ENCODE measurements at places on chromosomes 12 and 14. TPM values are rescaled to one million over a fixed set of nuclear protein-coding genes. Genes with fewer than 3 reads are reported as not detected.

The ARHGEF25 gene
- total RNA-seq, result 32.3 TPM

GRCh38 chr14:50666772-50667683, 1.1 kb downstream of the SAV1 start:
- peak; percentile 75 for DNase-seq

DNA sequence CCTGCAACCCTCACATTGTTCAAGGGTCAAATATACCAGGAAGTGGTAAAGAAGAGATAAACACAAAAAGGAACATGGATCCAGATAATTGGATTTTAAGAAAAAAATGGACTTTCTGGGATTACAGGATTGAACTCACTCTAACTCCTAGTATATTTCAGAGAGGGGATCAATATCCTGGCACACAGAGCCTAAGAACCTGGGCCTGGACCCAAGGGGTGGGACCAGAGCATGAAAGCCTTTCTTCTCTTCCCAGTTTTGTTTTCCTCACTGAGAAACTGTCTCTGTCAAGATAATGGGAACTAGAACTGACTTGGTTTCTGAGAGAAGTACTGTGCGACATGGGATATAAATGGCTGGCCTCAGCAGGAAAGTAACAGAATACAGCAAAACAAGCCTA, 422.8 kb upstream of the STXBP6 start:
- no peak for DNase-seq

DNA sequence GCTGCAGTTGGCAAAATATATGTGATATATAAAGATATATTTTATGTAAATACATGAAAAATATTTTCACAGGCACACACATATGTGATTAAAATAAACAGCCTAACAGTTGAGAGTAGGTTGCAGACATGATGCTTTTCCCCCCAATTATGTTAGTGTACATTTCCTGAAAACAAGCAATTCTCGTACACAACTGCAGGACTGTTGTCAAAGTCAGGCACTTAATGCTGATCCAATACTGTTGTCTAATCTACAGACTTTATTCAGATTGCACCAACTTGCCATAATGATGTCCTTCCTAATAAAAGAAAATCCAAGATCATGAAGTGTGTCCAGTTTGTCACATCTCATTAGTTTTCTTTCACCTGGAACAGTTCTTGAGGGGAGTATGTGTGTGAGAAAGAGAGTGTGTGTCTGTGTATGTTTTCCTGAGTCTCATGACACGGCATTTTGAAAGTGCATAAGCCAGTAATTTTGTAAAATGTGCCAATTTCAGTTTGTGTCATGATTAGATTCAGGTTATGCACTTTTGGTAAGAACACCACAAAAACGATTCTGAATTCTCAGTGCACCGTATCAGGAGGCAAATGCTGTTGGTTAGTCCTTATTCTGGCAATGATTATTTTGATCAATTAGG, 16.5 kb upstream of the SEL1L start:
- no peak for DNase-seq

GRCh38 chr14:92754966-92755365, 6.5 kb upstream of the LGMN start:
- peak; percentile 58 for DNase-seq
